H1 (cell line): ENCODE measurements at places on chromosomes 12 and 14. TPM values are rescaled to one million over a fixed set of nuclear protein-coding genes. Genes with fewer than 3 reads are reported as not detected.

DNA sequence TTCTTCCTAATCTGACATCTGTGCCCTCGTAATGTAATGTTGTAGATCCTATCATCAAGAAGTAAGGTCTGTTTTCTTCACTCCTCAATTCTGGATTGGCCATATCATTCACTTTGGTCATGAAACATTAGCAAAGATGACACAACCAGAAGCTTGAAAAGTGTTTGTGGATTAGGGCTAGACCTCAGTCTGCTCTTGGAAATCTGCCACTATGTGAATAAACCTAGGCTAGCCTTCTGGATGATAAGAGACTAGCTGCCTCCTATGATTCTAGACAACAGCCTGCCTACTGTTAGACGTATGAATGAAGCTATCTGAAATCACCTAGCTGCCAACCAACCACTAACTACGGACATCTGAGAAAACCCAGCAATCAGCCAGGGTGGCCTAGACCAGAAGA is 38.7 kb upstream of the LYZ start:
- no peaks in the 10 kb centered on the region for H3K27me3 ChIP-seq
- H3K36me3 ChIP-seq, result no peaks in the 10 kb centered on the region
- no peak overlapping the region for H3K27ac ChIP-seq
- H3K4me3 ChIP-seq, result no peak overlapping the region
- no peak for DNase-seq
- no peaks in the 10 kb centered on the region for H3K4me1 ChIP-seq

DNA sequence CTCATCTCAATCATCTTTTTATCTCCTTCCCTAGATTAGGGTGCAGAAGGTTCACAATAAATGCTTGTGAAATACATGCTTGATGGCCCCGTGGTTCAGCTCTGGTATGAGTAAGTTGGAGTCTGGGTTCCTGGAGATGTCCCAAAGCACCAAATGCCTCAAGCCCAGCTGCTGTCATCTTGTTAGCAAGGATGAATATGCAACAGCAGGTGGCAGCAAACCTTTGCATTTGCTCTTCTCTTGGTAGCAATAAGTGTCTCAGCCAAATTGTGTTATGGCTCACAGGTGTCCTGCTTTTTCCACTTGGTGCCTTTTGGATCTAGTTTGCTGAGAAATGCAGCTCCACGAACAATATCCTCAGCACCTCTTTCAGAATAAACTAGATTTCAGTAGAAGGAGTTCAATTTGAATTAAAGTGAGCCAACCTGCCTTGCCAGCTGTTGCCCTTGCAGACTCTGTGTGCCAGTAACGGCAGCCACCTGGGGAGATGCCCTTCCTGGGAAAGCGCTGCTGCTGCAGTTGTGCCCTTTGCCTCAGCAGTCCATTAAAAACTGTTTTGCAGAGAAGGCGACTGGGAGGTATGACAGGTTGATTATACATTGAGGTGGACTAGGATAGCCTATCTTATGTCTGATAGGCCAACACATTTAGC is 417.3 kb downstream of the SNAPC1 start:
- DNase-seq, result peak; percentile 60
- no peaks in the 10 kb centered on the region for H3K36me3 ChIP-seq
- no peak overlapping the region for H3K4me3 ChIP-seq

- no peak overlapping the region for H3K27ac ChIP-seq
- H3K4me1 ChIP-seq, result peaks cover 9% of the 10 kb centered on the region
- H3K4me3 ChIP-seq, result no peak overlapping the region
- peak; percentile 36 for DNase-seq
- peaks cover 8% of the 10 kb centered on the region for H3K36me3 ChIP-seq
These were observed 1.0 kb upstream of the SUDS3 start for GRCh38 chr12:118375348-118375747.

DNA sequence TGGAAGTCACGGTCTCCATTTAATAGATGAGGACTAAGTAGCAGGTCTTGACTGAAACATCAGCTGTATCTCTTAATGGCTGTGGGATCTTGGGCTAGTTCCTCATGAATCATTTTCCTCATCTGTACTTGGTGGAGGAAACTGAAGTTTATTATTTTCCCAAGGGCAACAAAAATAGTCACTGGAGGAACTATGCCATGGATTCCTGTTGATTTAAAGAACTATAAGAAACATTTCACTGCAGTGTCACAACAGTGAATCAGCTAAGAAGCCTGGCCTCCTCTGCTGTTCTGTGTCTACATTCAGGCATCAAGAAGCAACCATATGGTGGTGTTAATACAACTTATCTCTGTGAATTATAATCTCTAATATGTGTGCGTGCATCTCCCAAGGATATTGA is 200.5 kb downstream of the STXBP6 start:
- DNase-seq, result no peak
- peaks cover 5% of the 10 kb centered on the region; the same call in 1 of the 2 replicates for H3K4me1 ChIP-seq
- H3K36me3 ChIP-seq, result no peaks in the 10 kb centered on the region
- no peak overlapping the region for H3K27ac ChIP-seq
- no peak overlapping the region for H3K4me3 ChIP-seq

- H3K4me3 ChIP-seq, result no peak overlapping the region
- DNase-seq, result no peak
- no peaks in the 10 kb centered on the region for H3K36me3 ChIP-seq
- H3K27ac ChIP-seq, result no peak overlapping the region
- peaks cover 5% of the 10 kb centered on the region for H3K4me1 ChIP-seq
- H3K27me3 ChIP-seq, result no peaks in the 10 kb centered on the region
These were observed 15.3 kb upstream of the SPSB2 start for GRCh38 chr12:6888360-6888759.

RNASE1 gene
- total RNA-seq, result 2.2 and 3.0 TPM in 2 replicates

GLI1 gene
- 20.6 and 23.5 TPM in 2 replicates for total RNA-seq

RPL10L gene
- total RNA-seq, result not detected in 2 replicates

ITGB7 gene
- 0.54 and 1.2 TPM in 2 replicates for total RNA-seq

DNA sequence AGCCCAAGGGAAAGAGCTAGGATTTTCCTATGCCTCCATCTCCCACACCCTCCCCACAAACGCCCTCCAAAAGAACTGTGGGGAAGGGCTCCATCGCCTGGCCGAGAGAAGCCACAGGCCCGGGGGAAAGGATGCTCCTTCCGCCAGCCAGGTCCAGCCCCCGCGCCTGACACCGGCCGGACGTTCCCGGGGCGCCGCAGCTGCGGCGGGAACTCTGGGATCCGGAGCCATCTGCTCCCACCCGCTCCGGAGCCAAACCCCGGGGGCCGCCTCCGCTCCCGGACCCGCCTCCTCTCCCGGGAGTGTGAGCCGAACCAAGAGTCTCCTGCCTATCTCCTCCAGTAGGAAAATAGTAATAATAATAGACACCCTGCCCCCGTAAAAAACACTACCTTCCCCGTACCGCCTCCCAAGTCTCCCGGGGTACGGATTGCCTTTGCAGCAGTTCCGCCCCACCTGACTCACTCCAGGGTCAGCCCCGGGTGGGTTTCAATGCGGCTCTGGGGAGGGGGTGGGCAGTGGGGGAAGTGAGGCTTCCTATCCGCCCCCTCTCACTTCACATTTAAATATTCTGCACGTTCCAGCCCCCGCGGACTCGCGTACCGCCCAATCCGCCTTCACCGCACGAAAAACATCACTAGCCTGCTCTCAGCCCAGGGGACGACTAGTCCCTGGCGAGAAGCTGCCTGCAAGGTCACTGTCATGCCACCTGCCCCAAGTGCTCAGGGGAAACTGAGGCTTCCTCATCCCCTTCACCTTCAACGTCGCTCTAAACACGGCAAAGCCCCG is 2.4 kb downstream of the AGAP2 start:
- H3K4me1 ChIP-seq, result peaks cover 29% of the 10 kb centered on the region
- DNase-seq, result peak; percentile 80
- H3K36me3 ChIP-seq, result no peaks in the 10 kb centered on the region
- peaks cover 89% of the 10 kb centered on the region for H3K27me3 ChIP-seq
- H3K27ac ChIP-seq, result no peak overlapping the region

GRCh38 chr12:100789146-100789545 is 5.4 kb upstream of the ANO4 start:
- H3K36me3 ChIP-seq, result no peaks in the 10 kb centered on the region
- H3K4me3 ChIP-seq, result no peak overlapping the region
- no peak for DNase-seq
- no peaks in the 10 kb centered on the region for H3K4me1 ChIP-seq
- no peak overlapping the region for H3K27ac ChIP-seq

GRCh38 chr12:41942354-41942753 is 202.3 kb downstream of the GXYLT1 start:
- no peak overlapping the region for H3K27ac ChIP-seq
- no peaks in the 10 kb centered on the region; the same call in 1 of the 2 replicates for H3K27me3 ChIP-seq
- no peaks in the 10 kb centered on the region for H3K4me1 ChIP-seq
- DNase-seq, result no peak

DNA sequence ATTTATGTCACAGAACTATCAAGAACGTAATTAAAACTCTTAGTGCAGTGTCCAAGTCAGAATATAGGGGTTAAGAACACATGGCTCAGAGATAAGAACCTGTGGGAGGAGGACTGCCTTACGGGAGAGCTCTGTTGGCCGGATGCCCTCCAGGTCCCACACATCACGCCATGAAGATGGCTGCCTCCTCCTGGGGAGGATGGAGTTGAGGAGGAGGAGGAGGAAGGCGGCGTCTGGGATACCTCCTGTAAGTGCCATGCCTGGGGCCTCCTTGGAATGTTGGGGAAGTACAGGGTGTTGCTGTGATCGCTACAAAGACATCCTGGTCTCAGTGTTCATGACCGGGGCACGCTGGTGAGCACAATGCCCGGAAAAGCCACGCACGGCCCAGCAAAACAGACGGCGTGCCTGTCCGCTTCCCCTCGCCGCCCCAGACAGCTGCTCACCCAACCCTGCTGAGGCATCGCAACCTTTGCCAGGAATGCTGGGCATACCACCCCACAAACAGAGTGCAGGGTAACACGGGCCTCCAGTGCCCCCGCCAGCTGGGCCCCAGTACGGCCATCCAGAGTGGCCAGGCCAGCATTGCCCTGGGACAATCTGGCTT is 28.7 kb upstream of the CD9 start:
- no peaks in the 10 kb centered on the region for H3K4me1 ChIP-seq
- no peak for DNase-seq
- H3K27me3 ChIP-seq, result no peaks in the 10 kb centered on the region

ACOT6 gene
- not detected in 2 replicates for total RNA-seq

PKP2 gene
- total RNA-seq, result 44.2 and 44.8 TPM in 2 replicates

DNA sequence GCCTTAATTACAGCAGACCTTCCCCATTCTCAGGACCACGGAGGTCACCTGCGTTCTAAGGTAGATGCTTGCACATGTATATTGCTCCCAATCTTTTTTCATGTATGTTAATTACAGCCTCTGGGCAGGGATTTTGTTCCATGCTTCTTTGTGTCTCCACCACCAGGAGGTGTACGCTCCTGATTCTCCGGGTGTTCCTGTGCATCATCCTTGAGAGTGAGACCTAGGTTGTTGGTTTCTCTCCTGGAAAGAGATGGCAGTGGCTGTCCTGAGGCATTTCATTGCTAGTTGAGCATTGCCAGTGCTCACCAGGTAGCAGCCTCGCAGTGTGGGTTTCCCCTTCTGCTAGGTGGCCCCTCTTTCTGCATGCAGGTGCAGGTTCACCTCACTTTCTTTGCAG is 52.8 kb downstream of the KCNK13 start:
- H3K27ac ChIP-seq, result no peak overlapping the region
- H3K27me3 ChIP-seq, result no peaks in the 10 kb centered on the region

GRCh38 chr12:106645074-106645421 is 62.2 kb downstream of the RFX4 start:
- H3K36me3 ChIP-seq, result no peaks in the 10 kb centered on the region
- H3K4me3 ChIP-seq, result no peak overlapping the region
- no peaks in the 10 kb centered on the region; the same call in 1 of the 2 replicates for H3K4me1 ChIP-seq
- no peaks in the 10 kb centered on the region for H3K27me3 ChIP-seq
- DNase-seq, result no peak
- no peak overlapping the region for H3K27ac ChIP-seq

NUP37 gene
- 68.7 and 71.0 TPM in 2 replicates for total RNA-seq

GRCh38 chr14:24508155-24508840 is at the start of gene CMA1:
Gene CMA1, minus strand, starts transcription at chr14:24508265. Its CDS starts 30 bp downstream, at chr14:24508235.
- H3K36me3 ChIP-seq, result no peaks in the 10 kb centered on the region
- no peak within 1 kb of the TSS for H3K4me3 ChIP-seq
- no peaks in the 10 kb centered on the region for H3K27me3 ChIP-seq
- H3K4me1 ChIP-seq, result no peaks in the 10 kb centered on the region

CNTN1 gene
- total RNA-seq, result 21.0 and 21.8 TPM in 2 replicates

GRCh38 chr12:22709292-22709691 is 84.3 kb downstream of the ETNK1 start:
- H3K27ac ChIP-seq, result no peak overlapping the region
- H3K27me3 ChIP-seq, result no peaks in the 10 kb centered on the region
- no peaks in the 10 kb centered on the region for H3K36me3 ChIP-seq
- H3K4me3 ChIP-seq, result no peak overlapping the region
- no peak for DNase-seq
- H3K4me1 ChIP-seq, result no peaks in the 10 kb centered on the region

- no peak overlapping the region for H3K4me3 ChIP-seq
- H3K36me3 ChIP-seq, result no peaks in the 10 kb centered on the region
- peak; percentile 90 for DNase-seq
- H3K27me3 ChIP-seq, result no peaks in the 10 kb centered on the region
- no peaks in the 10 kb centered on the region for H3K4me1 ChIP-seq
- H3K27ac ChIP-seq, result no peak overlapping the region
These were observed 77.4 kb downstream of the FBXL14 start for GRCh38 chr12:1517007-1517406.

DNA sequence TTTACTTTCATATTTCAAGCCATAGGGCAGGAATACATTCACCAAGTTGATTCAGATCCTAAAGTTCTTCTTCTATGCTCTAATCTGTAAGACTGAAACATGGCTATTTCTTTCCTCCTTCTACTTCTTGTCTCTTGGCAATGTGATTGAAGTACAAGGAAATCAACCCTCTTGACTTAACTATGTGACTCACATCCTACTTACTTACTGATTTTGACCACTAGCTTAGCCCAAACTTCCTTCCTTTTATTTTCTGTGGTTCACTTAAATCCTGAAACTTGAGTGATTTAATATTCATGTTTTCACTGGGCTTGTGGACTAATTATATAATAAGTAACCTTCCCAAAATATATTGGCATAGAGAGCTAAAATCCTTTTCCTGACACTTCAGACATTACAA is 111.2 kb upstream of the NOVA1 start:
- H3K27me3 ChIP-seq, result no peaks in the 10 kb centered on the region
- no peak for DNase-seq
- no peak overlapping the region for H3K4me3 ChIP-seq
- H3K27ac ChIP-seq, result no peak overlapping the region
- H3K4me1 ChIP-seq, result no peaks in the 10 kb centered on the region

TAC3 gene
- 9.7 and 11.7 TPM in 2 replicates for total RNA-seq

TIGAR gene
- 26.4 and 27.6 TPM in 2 replicates for total RNA-seq

DNA sequence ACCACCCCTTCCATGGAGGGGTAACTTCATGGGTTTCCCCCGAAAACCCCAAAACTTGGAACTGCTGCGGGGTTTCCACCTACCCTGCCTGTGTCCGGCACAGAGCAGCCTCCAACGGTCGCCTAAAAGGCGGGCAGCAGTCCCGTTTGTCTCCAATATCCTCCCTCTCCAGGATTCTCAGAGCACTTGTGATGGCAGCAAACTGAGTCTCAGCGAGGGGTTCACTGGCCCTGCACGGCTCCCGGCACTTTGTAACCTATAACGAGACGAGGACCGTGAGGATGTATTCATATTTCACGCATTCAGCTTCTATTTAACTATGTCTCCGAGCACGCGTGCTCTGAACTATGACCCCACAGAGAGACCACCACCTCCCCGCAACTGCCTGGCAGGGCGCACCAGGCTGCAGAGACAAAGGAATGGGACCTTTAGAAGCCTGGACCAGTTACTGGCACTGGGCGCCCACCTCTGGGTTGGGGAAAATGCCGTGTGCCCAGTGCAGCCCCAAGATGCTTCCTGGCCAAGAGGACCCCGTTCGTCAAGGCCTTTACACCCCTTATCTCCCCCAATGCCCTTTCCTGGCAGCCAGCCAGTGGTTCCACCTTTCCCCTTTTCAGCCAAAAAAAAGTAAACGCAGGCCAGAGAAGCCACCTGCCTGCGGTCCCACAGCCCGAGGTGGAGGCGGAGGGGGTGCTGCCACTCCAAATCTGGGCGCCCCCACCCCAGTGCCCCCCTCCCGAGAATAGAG is 173.1 kb upstream of the RTL1 start:
- no peak overlapping the region for H3K27ac ChIP-seq
- H3K27me3 ChIP-seq, result no peaks in the 10 kb centered on the region
- DNase-seq, result no peak
- peaks cover 28% of the 10 kb centered on the region for H3K4me1 ChIP-seq
